ENCODE measurements at places on chromosomes 12 and 14.

GRCh38 chr12:108734200-108734906, 3.0 kb upstream of the CORO1C start:
- DNase-seq, result no peak

DNA sequence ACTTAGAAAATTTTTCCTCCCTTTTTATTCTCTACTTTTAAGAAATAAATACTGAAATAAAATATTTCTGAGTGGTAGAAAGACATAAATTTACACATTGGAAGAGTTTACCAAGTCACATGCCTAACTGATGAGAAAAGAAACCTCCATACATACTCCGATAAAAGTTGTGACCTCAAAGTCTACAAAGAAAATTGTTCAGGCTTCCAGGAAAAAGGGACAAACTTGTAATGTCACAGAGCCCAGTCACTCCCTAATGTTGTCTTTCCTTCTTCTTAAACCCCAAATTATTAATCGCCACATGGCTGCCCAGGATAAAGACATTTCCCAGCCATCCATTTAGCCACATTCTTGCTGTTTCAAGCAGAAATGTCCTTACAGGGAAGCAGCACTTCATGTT, 455.3 kb downstream of the MDGA2 start:
- no peak for DNase-seq

GRCh38 chr14:60722107-60722356, 2.1 kb downstream of the SIX4 start:
- DNase-seq, result no peak

GRCh38 chr12:2651068-2651965, 143.5 kb upstream of the FKBP4 start:
- no peak for DNase-seq

- no peak for DNase-seq
These were observed 66.2 kb downstream of the NTF3 start for GRCh38 chr12:5498076-5498475.

- no peak for DNase-seq
These were observed 557.3 kb upstream of the MIS18BP1 start for GRCh38 chr14:45810152-45810872.

- DNase-seq, result no peak
These were observed 215.4 kb upstream of the C14orf180 start for GRCh38 chr14:104363891-104364760.

DNA sequence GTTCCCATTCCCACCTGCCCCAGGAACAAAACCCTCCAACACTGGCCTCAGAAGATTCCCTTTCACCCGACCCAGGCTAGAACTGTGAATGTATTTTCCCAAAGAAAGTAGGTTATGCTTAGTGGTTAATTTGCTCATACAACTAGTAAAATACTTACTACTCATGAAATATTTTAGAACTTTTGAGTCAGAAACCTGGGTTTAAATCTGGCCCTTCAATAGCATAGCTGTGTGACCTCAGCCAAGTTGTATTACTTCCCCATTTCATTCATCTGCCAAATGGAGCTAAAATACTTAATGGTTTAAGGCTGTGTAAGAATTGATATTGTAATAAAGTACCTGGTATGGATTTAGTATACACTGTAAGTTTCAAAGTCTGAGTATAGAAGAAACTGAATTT, 69.1 kb upstream of the DNM1L start:
- no peak for DNase-seq

- no peak for DNase-seq
These were observed 66.6 kb downstream of the ERGIC2 start for GRCh38 chr12:29314416-29314815.

- DNase-seq, result no peak
These were observed 160.9 kb downstream of the EPS8 start for GRCh38 chr12:15627995-15628945.

- DNase-seq, result no peak
These were observed 18.7 kb downstream of the CCDC63 start for GRCh38 chr12:110865521-110865920.

DNA sequence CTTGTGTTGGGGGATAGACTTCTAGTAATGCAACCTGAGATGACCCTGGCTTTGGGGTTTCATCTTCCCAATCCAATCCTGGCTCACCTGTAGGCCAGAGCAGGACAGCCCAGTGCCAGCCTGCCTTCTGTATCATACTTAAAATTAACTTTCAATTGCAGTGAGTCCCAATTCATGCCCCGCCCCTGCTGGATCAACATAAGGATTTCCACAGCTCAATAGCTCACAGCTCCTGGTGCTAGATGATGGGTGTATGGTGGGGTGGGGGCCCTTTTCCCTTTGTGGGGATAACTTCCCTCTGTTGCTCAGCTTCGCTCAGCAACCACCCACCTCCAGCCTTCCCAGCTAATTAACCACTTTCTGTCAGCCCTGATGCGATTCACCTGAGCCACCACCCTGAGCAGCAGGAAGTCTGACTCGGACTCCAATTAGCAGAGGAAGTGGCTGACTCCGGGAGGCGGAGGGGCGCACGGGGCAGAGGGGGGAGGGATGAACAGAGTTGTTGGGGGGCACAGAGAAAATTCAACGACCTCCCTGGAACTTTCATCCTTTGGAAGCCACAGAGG, 24.3 kb upstream of the CHGA start:
- no peak for DNase-seq

DNA sequence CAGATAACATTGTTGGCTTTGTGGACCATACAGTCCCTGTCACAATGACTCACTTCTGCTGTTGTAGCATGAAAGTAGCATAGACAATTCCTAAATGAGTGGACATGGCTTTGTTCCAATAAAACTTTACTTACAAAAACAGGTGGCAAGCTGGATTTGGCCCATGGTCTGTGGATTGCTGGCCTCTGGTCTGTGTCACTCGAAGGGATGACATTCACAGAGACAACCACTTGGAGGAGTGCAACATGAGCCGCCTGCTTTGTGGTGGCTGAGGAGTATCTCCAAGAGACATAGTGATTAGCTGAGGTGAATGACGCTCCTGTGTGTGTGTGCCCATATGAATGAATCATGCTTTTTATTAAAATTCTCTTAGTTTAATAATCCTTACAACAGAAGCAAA, 81.3 kb upstream of the NRXN3 start:
- no peak for DNase-seq
